ENCODE measurements at places on chromosomes 1 and 21. TPM values are rescaled to one million over a fixed set of nuclear protein-coding genes. Genes with fewer than 3 reads are reported as not detected.
A peak's percentile ranks its signal among the peaks of the same experiment; 100 is the strongest.

DNA sequence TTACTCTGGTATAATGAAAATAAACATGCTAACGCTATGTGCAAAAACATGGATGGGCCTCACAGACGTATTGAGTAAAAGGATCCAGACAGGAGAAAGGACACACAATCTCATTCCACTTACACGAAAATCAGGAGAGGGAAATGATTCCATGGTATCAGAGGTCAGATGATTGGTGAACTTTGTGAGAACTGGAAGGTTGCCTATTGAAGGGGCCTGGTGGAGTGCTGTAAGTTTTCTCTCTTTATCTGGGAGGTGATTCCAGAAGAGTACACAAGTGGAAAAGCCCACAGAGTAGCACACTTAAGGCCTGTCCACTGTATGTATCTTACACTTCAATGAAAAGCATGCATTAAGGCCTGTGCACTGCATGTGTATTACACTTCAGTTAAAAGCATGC is 9.6 kb downstream of the GSTM2 start:
- no peaks in the 10 kb centered on the region for H3K36me3 ChIP-seq
- no peak for DNase-seq
- no peak overlapping the region for H3K27ac ChIP-seq

DNA sequence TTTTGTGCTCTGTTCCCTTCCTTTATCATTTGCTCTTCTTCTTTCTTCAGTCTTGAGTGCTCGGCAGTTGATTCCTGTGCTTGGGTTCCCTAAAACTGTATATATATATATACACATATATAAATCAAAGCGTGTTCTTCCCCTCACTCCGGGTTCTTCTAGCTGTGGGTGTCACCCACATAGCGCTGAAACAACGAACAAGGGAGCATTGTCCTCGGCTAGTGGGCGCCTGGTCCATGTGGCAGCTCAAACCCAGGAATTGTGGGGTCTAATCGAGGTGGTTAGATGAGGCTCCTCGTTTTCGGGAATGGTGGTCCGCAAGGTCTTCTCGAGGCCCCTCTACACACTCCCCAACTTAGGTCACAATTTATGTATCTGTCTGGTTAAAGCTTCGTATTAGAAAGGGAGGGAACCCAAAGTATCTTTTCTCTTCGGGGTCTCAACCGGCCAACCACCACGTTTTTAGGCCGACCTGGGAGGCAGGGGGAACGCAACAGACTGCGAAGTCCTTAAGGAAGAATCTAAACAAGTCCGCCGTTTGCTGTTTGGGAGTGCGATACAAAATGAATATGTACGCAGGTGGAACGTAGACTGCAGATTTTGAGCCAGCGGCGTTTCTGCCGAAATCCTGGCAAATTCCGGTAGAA is 504 bp upstream of the SDHC start:
- H3K4me3 ChIP-seq: peak overlapping the region; percentile 94
- peaks cover 19% of the 10 kb centered on the region for H3K4me1 ChIP-seq
- DNase-seq: peak; percentile 21
- peaks cover 22% of the 10 kb centered on the region for H3K36me3 ChIP-seq
- peaks cover 14% of the 10 kb centered on the region for H3K27me3 ChIP-seq

DNA sequence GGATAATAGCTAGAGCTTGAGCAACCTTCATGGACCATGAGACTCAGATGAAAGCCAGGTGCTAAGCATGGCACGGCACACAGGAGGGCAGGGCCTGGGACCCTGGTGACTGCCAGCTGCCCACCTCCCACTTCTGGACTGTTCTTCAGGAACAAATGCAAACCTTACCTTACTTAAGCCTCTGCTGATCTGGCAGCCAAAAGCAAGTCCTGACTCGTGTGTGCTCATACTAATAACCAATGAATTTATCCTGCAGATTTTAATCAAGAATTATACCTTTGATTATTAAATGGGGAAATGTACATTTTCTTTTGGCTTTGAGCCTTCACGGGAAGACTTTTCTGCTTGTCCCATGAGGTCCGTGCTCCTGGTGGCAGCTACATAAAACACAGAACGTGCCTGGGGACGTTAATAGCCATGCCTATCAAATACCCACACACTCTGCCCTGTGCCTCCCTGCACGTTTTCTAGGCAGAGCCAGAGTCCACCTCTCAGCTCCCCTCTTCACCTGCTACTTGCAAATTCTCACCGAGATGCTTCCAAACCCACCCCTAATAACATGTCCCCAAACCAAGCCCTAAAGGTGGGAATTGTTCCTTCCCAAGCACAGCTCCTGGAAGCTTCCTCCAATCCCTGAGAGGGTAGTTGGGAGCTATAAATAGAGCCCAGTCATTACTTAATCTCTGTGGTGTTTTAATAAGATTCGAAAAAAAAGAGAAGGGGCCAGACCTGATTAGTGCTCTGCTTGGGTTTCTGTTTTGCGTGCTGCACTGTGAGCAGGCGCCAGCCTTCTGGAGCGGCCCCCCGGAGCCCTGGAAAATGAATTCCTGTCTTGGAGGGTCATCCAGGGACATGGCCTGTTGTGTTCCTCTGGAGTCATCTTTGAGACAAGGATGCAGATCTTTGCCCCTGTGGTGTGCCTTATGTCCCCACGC is 33.5 kb downstream of the SLC1A7 start:
- H3K4me3 ChIP-seq: no peak overlapping the region
- no peak overlapping the region for H3K27ac ChIP-seq
- H3K36me3 ChIP-seq: no peaks in the 10 kb centered on the region
- peaks cover 14% of the 10 kb centered on the region for H3K27me3 ChIP-seq
- peaks cover 27% of the 10 kb centered on the region for H3K4me1 ChIP-seq

GRCh38 chr1:223231011-223231572 is 88.0 kb upstream of the TLR5 start:
- peak overlapping the region; percentile 24 for H3K27ac ChIP-seq
- peaks cover 35% of the 10 kb centered on the region for H3K4me1 ChIP-seq
- peaks cover 2% of the 10 kb centered on the region for H3K27me3 ChIP-seq
- H3K4me3 ChIP-seq: no peak overlapping the region
- DNase-seq: no peak

DNA sequence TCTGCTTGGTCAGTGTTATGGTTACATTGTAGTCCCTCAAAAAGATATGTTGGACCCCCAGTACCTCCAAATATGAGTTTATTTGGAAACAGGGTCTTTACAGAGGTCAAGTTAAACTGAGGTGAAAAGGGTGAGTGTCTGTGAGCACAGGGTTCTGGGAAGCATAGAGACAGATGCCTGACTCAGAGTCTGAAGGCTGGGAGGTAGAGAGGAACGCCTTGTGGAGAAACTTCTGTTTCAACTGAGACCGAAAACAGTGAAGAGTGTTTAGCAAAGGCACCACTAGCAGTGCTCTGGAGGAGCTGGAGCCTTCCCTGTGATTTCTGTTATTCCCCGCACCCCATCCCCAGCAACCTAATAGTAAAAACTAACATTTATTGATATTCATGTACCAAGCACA is 65.2 kb upstream of the LRRC8D start:
- no peaks in the 10 kb centered on the region for H3K4me1 ChIP-seq
- no peak for DNase-seq
- peaks cover 54% of the 10 kb centered on the region for H3K27me3 ChIP-seq
- H3K4me3 ChIP-seq: no peak overlapping the region

GRCh38 chr1:177909416-177909815 is 60.4 kb downstream of the SEC16B start:
- no peak overlapping the region for H3K4me3 ChIP-seq
- peaks cover 56% of the 10 kb centered on the region for H3K27me3 ChIP-seq
- no peak for DNase-seq
- no peaks in the 10 kb centered on the region for H3K36me3 ChIP-seq
- H3K27ac ChIP-seq: no peak overlapping the region

DNA sequence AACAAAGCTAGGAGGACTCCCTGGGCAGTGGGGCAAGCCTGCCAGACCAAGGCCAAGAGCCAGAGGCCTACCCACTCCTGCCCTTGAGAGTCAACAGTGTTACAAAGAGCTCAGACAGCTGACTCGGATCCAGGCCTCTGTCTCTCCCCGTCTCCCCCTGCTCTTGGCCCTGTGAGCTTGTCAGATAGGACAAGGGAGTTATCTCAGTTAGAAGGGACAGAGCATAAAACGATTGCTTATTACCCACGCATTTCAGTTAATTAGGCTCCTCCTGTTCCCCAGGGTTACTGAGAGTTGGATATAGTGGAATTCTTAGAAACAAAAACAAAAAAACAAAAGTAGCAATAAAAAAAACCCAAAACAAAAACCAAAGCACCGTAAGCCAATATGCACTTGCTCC is 1.3 kb downstream of the SLC41A1 start:
- peak overlapping the region; percentile 92 for H3K4me3 ChIP-seq
- H3K36me3 ChIP-seq: peaks cover 31% of the 10 kb centered on the region
- no peaks in the 10 kb centered on the region for H3K27me3 ChIP-seq
- H3K4me1 ChIP-seq: peaks cover 30% of the 10 kb centered on the region
- no peak for DNase-seq

DNA sequence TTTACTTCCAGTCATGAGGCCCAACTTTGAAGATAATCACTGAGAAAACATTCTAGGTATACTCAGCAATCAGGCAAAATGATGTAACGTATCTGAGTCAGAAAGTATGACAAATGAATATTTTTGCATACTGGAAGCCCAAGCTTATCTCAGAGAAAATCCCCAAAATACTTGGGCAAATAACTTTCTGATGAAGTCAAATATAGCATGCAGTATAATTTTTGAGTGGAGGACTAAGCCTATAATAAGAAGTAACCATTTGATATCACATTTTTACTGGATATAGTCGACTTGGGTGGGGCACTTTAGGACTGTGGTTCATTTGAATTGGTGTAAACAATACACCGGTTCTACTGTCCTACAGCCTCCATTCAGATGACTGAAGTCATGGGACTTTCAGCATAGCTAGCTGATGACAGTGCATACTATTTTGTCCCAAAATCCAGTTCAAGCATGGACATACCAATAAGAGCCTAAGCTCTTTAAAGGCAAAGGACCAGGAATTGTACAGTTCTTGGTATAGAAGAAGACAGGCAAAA is 2.3 kb upstream of the GADD45A start:
- peak; percentile 12 for DNase-seq
- no peak overlapping the region for H3K4me3 ChIP-seq
- H3K4me1 ChIP-seq: peaks cover 26% of the 10 kb centered on the region
- H3K27ac ChIP-seq: peak overlapping the region; percentile 89
- no peaks in the 10 kb centered on the region for H3K27me3 ChIP-seq
- H3K36me3 ChIP-seq: peaks cover 44% of the 10 kb centered on the region

The KAZN gene
- 3.6 TPM for total RNA-seq
